ENCODE measurements at places on chromosomes 12 and 14.

DNA sequence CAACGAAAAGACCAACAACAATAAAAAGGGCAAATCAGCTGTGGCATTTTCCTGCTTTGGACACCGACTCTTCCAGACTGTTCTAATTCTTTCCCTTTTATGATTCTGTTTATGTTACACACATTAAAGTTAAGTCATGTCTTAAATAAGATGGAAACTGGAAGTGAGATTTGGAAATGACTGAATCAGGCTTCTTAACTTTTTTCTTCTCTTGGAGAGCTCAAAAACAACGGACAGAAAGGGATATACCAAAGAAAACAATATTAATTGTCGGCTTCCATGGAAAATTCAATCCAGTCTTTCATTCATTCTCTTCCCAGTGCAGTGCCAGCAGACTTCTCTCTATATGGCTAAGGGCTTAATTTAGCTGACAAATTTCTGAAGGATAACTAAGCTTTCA lies 214.9 kb upstream of the DDHD1 start:
- DNase-seq, result no peak

GRCh38 chr12:50060120-50060468 lies 2.7 kb downstream of the ASIC1 start:
- no peak for DNase-seq

- DNase-seq, result no peak
These were observed 858.2 kb upstream of the FLRT2 start for GRCh38 chr14:84671776-84672175.

DNA sequence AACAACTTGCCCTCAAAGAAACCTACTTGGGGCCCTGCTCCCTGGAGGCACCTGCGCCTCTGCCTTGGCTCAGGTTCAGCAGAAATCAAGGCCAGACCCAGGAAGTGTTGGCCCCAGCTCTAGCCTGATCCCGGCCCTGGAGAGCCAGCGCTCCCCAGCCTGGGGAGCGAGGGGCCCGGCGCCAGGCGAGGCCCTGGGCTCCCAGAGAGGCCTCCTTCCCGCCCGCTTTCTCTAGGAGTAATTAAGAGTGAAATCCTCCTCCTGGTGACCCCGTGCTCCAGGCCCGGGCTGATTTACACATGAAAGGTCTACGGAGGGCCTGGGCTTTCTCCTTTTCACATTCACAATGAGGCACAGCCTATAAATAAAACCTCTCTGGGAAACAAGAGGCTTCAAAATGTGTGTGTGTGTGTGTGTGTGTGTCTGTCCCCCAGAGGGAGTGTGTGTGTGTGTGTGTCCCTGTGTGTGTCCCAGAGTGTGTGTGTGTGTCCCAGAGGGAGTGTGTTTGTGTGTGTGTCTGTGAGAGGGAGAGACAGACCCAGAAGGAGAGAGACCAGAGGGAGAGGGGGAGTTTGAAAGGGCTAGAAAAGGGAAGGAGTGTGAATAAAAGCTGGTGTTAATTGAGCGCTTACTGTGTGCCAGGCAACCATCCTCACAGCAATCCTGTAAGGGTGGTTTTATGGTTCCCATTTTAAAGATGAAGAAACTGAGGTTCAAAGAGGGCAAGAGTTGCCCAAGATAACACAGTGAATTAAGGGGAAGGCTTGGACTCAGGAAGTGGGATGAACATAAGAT lies 23.8 kb upstream of the COX6A1 start:
- DNase-seq, result peak; percentile 49

DNA sequence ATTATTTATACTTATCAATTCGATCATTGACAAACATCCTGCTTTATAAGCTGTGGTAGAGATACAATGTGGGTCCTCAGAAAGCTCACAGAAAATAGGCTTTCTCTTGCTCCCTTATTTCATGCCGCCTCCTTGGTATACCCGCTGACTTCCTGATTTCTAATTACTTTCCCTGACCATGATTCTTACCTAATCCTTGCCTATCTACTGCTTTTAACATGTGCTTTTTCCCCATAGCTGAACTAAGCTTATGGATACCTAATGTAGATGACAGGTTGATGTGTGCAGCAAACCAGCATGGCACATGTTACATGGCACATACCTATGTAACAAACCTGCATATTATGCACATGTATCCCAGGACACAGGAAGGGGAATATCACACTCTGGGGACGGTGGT lies 65.1 kb downstream of the ITPR2 start:
- no peak for DNase-seq
